Activated CD8-positive, alpha-beta T cell treated with anti-CD3 and anti-CD28 coated beads, Interleukin-2, amount 10 ng/mL, durations not matched to agents 7 days and 5 days (primary cell): ENCODE measurements at places on chromosomes 5 and 9. TPM values are rescaled to one million over a fixed set of nuclear protein-coding genes. Genes with fewer than 3 reads are reported as not detected.
A peak's percentile ranks its signal among the peaks of the same experiment; 100 is the strongest.

The RXRA gene
- 4.2 TPM for total RNA-seq

The GM2A gene
- total RNA-seq, result 19.6 TPM

The HACD4 gene
- 13.9 TPM for total RNA-seq

The MEIKIN gene
- total RNA-seq, result not detected

The AGXT2 gene
- total RNA-seq, result not detected

The ITGA2 gene
- 4.3 TPM for total RNA-seq

The C5orf58 gene
- not detected for total RNA-seq

- no peak for DNase-seq
Measured at GRCh38 chr9:615756-616155, 225.7 kb upstream of the DMRT1 start.

DNA sequence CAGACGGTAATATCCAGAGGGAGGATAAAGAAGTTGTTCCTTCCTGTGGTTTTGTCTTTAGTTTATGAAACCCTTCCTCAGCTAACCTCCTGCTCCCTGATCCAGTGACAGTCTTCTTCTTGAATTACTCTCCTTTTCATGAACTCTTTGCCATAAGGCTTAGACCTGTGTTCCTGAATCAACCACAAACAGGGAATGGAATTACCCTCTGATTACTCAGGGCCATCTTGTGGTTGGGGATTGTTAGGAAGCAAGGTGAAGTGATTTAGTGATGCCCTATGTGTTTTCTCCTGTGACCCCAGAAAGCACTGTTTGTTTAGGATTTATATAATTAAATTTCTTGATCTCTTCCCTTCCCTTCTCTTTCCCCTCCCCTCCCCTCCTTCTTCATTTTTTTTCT is 409.1 kb downstream of the TAF11L14 start:
- no peak for DNase-seq

DNA sequence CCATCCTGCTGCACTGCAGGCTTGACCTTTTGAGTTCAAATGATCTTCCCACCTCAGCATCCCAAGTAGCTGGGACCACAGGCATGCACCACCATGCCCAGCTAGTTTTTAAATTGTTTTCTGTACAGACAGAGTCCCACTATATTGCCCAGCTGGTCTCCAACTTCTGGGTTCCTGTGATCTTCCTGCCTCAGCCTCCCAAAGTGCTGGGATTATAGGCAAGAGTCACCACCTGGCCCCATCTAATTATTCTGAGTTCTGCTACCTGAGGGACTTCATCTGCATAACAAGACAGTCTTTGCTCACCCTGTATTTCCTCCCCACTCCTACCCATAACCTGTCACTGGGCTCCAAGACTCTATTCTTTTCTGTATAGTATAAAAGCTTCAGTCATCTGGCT is 54.6 kb upstream of the CEMIP2 start:
- no peak for DNase-seq

GRCh38 chr9:99682870-99683269 is 138.8 kb upstream of the NR4A3 start:
- no peak for DNase-seq

DNA sequence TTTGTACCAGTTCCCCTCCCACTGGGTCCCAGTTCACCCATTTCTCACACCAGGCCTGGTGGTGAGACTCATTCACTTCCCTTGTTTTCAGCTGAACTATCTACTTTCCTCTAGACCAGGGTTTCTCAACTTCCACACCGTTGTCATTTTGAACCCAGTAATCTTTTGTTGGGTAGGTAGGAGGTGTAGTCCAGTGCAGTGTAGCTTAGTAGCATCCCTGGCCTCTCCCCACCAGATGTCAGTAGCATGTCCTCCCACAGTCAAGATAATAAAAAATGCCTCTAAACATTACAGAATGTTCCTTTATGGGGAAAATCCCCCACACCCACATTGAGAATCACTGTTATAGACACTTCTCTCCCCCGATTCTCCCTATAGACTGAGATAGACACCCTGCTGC is 299.1 kb downstream of the EPB41L4A start:
- no peak for DNase-seq

DNA sequence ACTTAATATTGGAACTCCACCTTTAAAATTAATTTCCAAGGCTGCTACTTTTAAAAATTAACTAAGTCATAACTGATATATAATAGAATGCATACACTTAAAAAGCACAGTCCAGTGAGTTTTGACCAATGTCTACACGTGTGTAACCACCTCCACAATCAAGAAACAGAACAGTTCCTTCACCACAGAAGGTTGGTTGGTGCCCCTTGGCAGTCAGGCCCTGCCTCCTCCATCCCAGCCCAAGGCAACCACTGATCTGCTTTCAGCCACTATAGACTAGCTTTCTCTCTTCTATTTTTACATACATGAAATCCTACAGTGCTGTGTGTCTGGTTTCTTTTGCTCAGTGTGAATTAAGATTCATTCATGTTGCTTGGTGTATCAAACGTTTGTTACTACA is 215.2 kb downstream of the CRB2 start:
- no peak for DNase-seq

- no peak for DNase-seq
Measured at GRCh38 chr9:108167136-108167900, 677.7 kb upstream of the KLF4 start.

DNA sequence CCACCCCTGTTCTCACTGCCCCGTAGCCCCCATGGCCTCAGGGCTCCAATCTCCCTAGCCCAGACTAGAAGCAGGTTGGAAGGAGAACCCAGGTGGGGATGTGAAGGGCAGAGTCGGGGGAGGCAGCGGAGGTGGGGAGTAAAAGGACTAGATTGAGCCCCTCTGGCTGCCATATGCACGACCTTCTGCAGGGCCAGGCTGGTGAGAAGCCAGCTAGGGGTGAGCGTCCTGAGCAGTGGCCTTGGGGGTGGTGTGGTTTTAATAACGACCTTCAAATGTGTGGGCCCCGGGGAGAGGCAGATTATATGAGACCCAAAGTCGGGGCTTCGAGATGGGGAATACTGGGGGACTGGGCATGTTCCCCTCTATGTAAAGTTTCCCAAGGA is 139.5 kb downstream of the C9orf50 start:
- no peak for DNase-seq

GRCh38 chr9:35273591-35273990 is 111.8 kb downstream of the UNC13B start:
- no peak for DNase-seq

DNA sequence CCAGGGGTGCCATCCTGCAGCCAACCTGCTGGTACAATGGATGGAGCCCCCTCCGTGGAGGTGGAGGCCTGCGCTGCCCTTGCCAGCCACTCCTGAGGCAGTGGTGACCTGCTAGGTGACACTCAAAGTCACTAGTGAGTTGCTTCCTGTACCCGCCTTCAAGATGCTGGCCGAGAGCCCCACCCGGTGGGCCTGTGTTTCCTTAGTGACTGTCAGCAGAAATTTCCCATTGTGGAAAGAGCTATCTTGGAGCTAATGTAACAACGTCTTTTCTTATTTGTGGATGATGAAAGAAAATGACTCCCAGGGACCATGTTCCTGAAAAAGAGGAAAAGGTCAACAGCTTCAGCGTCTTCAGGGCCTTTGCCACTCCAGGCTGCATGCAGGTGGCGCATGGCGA is 117.0 kb upstream of the BOD1 start:
- no peak for DNase-seq

DNA sequence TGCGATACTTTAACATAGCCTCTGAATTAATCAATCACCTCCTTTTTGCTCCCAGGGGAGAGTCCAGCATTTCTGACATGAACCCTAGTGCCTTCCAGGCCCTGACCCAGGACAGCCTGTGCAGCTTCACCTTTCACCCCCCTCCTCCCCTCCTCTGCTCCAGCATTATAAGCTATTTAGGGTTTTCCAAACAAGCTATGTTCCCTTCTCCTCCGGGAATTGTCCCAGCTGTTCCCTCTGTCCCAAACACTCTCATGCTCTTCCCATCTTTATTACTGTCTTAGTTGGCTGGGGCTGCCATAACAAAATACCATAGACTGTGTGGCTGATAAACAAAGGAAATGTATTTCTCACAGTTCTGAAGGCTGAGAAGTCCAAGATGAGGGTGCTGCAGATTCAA is 161.5 kb downstream of the EBF1 start:
- no peak for DNase-seq

- no peak for DNase-seq
Measured at GRCh38 chr9:36833954-36834353, 200.1 kb downstream of the PAX5 start.

DNA sequence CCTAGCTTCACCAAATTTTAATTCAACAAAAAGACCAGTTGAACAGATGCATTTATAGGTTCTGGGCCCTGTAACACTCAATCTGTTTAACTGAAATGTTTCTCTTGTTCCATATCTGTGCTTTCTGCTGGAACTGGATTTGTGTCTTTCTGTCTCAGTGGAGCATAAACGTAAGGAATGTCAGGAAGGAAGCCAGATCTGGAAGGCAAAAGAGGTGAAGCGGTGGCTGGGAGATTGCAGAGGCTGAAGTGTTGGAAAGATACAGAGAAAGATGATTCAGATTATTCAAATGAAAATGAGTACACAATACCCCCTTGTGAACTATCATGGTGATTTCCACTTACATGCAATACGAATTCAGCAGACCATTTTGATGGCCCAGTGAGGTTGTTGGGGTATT is 406.8 kb downstream of the BRINP1 start:
- DNase-seq, result no peak

- no peak for DNase-seq
Measured at GRCh38 chr5:97986069-97986468, 787.4 kb upstream of the RGMB start.

- DNase-seq, result no peak
Measured at GRCh38 chr9:25207402-25208195, 470.6 kb downstream of the TUSC1 start.

DNA sequence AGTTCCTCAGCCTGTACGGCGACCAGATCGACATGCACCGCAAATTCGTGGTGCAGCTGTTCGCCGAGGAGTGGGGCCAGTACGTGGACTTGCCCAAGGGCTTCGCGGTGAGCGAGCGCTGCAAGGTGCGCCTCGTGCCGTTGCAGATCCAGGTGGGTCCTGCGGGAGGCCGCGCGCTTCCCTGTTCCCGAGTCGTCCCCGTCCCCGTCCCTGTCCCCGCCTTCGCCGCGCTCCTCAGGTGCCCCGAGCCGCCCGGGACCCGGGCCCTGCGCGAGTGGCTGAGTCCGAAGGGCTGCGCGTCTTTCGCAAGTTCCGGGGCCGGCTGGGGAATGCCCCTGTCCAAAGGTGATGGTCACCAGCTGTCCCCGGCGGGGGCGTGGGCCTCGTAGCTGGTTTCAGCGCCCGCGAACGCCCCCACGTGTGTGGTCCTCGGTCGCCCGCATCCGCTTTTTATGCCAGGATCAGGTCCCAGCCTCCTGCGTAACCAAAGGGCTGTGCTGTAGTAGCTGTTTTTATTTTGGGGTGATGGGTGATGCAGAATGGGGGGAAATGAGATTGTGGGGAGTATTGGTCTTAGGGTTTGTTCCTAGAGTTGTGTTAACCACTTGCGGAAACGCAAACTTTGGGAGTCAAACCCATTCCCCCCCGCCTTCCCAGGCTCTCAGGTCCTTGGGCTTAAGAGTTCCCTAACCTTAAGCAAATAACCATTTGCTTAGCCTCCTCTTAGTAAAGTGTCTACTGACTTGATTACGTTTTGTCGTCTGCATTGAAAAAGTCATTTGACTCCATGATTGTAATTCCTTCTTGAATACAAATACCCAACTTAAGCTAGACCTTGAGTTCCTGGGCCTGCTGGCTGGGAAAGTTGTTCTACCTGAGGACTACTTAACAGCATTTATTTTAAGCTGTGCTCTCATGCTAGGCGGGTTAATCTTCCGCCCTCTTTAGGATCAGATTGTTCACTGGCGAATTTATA is 663 bp downstream of the ISOC1 start:
- peak; percentile 59 for DNase-seq

GRCh38 chr5:96729156-96729555 is 67.0 kb downstream of the CAST start:
- DNase-seq, result no peak

GRCh38 chr9:88590558-88591146 is 55.7 kb downstream of the NXNL2 start:
- no peak for DNase-seq

- DNase-seq, result no peak
Measured at GRCh38 chr9:82134010-82134409, 145.4 kb downstream of the SPATA31D1 start.

- no peak for DNase-seq
Measured at GRCh38 chr5:51960617-51961121, 577.4 kb downstream of the ISL1 start.

DNA sequence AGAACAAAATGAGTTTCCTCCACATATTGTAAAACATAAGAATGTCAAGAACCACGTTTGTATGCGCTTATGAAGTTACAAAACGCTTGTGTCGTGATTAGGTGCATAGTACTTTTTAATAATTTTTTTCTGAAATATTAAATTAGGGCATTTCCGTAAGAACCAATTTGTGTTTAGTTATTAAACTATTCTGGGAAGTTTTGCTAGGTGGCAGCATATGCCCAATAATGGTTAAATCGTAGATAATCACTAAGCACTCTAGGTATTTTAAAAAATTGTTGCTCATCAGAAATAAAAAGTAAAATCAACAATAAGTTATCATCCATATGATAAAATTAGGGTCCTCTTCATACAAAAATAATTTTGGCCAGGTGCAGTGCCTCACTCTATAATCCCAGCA is 5.4 kb downstream of the SRFBP1 start:
- no peak for DNase-seq

DNA sequence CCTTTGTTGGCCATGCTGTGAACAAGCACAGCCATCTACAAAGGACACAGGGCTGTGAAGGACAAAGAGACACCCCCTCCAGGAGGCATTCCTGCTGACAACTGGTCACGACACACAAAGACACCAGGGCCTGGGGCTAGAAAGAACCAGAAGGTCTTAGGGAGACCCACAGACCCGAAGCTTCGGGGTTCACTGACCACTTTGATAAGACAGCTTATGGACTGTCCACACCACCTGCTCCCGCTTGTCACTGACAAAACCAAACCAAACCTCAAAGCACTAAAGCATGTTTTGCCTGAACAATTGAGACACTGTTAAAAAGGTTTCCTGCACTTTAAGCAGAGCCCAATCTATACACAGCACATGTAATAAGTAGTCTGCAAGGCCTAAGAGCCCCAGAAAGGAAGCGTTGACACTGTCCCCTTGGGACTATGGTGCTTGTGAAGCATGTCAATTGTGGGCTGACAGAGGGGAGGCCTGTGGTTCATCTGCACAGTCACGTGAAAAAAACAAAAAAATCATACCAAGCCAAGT is 185.0 kb downstream of the GAPVD1 start:
- no peak for DNase-seq

- DNase-seq, result peak; percentile 22
Measured at GRCh38 chr5:149961957-149962409, 1.4 kb downstream of the SLC26A2 start.

GRCh38 chr9:130766021-130766926 is 68.8 kb upstream of the ABL1 start:
- DNase-seq, result no peak

DNA sequence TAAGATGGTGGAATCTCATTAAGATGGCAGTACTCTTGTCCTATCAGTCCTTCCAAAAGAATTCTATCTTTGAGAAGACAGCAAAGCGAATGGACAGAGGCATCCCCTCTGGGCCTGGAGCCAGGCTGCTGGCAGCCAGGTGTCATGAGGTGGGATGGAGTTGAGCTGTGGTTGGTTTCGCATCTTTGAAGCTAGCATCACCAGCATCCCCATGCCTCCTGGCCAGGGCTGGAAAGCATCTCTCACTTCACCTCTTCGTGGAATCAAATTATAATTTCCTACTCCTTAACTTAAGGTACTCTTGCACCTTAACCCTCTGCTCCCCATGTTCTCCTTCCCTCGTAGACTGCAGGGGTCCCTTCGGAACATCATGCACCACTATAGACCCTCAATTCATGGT is 248.3 kb downstream of the GADD45G start:
- DNase-seq, result no peak
